Gastrocnemius medialis (tissue), 4 donors: ENCODE measurements at places on chromosomes 2 and 18. TPM values are rescaled to one million over a fixed set of nuclear protein-coding genes. Genes with fewer than 3 reads are reported as not detected.

- no peak for DNase-seq
- no peak overlapping the region for H3K27ac ChIP-seq
- H3K4me3 ChIP-seq = no peak overlapping the region
- no peaks in the 10 kb centered on the region for H3K4me1 ChIP-seq
These were observed 16.2 kb downstream of the PARD6G start for GRCh38 chr18:80231151-80231550.

DNA sequence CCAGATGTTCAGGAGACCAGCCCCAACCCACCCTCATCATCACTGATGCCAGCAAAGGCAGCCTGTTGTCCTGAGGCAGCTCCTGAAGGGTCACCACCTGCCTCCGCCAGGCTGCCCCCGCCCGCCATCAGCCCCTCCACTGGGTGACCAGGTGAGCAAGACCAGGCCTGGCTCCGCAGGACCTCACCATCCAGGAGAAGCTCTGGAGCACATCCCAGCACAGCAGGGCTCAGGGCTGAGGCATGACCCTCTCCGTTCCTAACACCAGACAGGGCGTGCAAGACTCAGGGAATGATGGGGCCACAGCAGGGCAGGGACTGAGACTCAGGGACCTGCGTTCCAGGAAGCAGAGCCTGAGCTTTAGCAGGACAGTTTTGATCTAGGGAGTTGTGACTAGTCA is 218.8 kb upstream of the RAB6C start:
- no peak for DNase-seq
- H3K27me3 ChIP-seq = no peaks in the 10 kb centered on the region

DNA sequence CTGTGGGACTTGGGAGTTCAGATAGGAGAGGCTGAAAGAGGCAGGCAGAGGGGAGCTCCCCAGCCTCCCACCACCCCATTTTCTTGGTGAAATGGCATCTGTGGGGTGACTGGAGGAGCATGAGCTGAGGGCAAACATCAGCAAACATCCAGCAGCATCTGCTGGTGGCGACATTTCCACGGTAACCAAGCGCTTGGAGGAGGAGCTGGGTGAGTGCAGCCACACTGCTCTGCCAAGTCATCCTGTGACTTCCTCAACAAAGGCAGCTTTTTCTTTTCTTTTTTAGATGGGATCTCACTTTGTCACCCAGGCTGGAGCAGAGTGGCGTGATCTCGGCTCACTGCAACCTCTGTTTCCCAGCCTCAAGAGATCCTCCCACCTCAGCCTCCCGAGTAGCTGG is 5.6 kb downstream of the TXNL4A start:
- no peak for DNase-seq
- peaks cover 30% of the 10 kb centered on the region for H3K4me1 ChIP-seq
- H3K27ac ChIP-seq = no peak overlapping the region
- H3K27me3 ChIP-seq = no peaks in the 10 kb centered on the region

- H3K36me3 ChIP-seq = no peaks in the 10 kb centered on the region
- peak overlapping the region; percentile 95 for H3K4me3 ChIP-seq
- no peaks in the 10 kb centered on the region for H3K27me3 ChIP-seq
- peaks cover 67% of the 10 kb centered on the region for H3K4me1 ChIP-seq
- DNase-seq = peak; percentile 78
These were observed 1.1 kb downstream of the IGFBP5 start for GRCh38 chr2:216694082-216694825.

VWA3B gene
- not detected for total RNA-seq

- peaks cover 21% of the 10 kb centered on the region for H3K36me3 ChIP-seq
- H3K27me3 ChIP-seq = no peaks in the 10 kb centered on the region
- no peak for DNase-seq
- H3K27ac ChIP-seq = no peak overlapping the region
- H3K4me3 ChIP-seq = no peak overlapping the region
These were observed 89.0 kb downstream of the ZNF532 start for GRCh38 chr18:58953627-58954026.

GRCh38 chr2:111691164-111691875 is 192.7 kb downstream of the ANAPC1 start:
- no peaks in the 10 kb centered on the region for H3K4me1 ChIP-seq
- no peaks in the 10 kb centered on the region for H3K27me3 ChIP-seq
- no peaks in the 10 kb centered on the region for H3K36me3 ChIP-seq

KLHL41 gene
- total RNA-seq = 3,010 TPM

DNA sequence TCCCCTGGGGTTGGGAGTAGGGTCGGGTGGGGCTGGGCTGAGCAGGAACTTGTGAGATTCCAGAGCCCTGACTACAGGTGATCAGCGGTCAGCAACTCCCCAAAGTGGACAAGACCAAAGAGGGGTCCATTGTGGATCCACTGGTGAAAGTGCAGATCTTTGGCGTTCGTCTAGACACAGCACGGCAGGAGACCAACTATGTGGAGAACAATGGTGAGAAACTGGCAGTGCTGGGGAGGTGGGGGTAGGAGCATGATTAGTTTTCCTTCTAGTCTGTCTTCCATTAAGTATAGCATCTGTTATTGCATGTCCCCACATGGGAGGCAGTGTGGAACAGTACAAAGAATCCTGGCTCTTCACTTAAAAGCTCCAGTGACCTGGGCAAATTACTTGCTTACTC is 23.7 kb downstream of the ZNF142 start:
- H3K36me3 ChIP-seq = no peaks in the 10 kb centered on the region
- no peak overlapping the region for H3K27ac ChIP-seq
- H3K4me3 ChIP-seq = no peak overlapping the region
- DNase-seq = no peak
- H3K4me1 ChIP-seq = no peaks in the 10 kb centered on the region

GRCh38 chr18:58827886-58828285 is 36.8 kb upstream of the ZNF532 start:
- H3K36me3 ChIP-seq = no peaks in the 10 kb centered on the region
- peak overlapping the region; percentile 84 for H3K27ac ChIP-seq
- peaks cover 11% of the 10 kb centered on the region for H3K4me1 ChIP-seq
- no peaks in the 10 kb centered on the region for H3K27me3 ChIP-seq

GRCh38 chr18:2723207-2723606 is 67.7 kb downstream of the SMCHD1 start:
- no peak overlapping the region for H3K4me3 ChIP-seq
- no peak overlapping the region for H3K27ac ChIP-seq
- H3K27me3 ChIP-seq = no peaks in the 10 kb centered on the region

MAB21L4 gene
- total RNA-seq = not detected
